ENCODE measurements at places on chromosomes 2 and 18.

DNA sequence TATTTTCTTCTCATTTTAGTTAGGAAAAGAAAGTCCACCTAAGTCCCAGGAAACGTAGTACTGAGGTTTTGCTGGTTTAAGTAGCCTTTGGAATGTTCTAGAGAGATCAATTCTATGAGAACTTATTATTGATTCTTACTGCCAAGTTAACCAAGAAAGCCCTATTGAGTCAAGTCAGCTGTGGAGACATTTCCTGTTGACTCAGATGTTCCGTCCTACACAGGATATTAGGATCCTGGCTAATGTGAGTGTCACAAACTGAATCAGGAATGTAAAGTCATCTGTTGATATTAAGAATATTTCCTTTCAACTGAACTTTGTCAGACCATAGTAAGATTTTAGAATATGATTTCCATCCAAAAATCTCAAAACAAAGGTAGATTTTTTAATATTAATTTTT, 654.3 kb downstream of the LRRTM4 start:
- H3K27ac ChIP-seq, result no peak overlapping the region
- DNase-seq, result no peak
- H3K36me3 ChIP-seq, result no peaks in the 10 kb centered on the region
- H3K4me3 ChIP-seq, result no peak overlapping the region
- H3K4me1 ChIP-seq, result no peaks in the 10 kb centered on the region

DNA sequence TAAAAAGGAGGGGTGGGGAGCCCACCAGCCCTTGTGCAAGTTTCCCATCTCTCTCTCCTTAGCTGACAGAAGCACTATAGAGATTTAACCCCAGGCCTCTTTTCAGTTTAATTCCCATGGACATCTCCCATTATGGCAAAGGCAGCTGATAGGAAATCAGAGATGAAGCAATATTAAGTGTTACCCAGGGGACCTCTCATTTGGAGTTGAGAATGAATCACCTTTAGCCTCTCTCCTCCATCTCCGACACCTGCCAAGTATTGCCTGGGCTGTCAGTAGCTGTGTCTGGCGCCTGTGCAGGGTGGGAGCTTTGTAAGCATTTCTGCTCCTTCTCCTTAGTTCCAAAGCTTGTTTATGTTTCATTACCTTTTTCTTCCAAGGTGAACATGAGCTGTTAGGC, 109.0 kb downstream of the AQP4 start:
- H3K4me1 ChIP-seq, result no peaks in the 10 kb centered on the region
- H3K4me3 ChIP-seq, result no peak overlapping the region
- H3K27ac ChIP-seq, result no peak overlapping the region

- no peaks in the 10 kb centered on the region for H3K27me3 ChIP-seq
- DNase-seq, result no peak
- no peak overlapping the region for H3K27ac ChIP-seq
- no peaks in the 10 kb centered on the region for H3K4me1 ChIP-seq
- no peaks in the 10 kb centered on the region for H3K36me3 ChIP-seq
- no peak overlapping the region for H3K4me3 ChIP-seq
Observed at GRCh38 chr18:56468396-56468795, 170.0 kb downstream of the TXNL1 start.

GRCh38 chr2:18232731-18233438, 327.6 kb downstream of the RDH14 start:
- no peak for DNase-seq
- no peaks in the 10 kb centered on the region for H3K27me3 ChIP-seq
- H3K4me3 ChIP-seq, result no peak overlapping the region
- no peak overlapping the region for H3K27ac ChIP-seq
- no peaks in the 10 kb centered on the region for H3K4me1 ChIP-seq
- H3K36me3 ChIP-seq, result no peaks in the 10 kb centered on the region

- H3K36me3 ChIP-seq, result peaks cover 87% of the 10 kb centered on the region
- no peak overlapping the region for H3K27ac ChIP-seq
- H3K4me1 ChIP-seq, result no peaks in the 10 kb centered on the region
- H3K27me3 ChIP-seq, result no peaks in the 10 kb centered on the region
Observed at GRCh38 chr2:9373476-9373875, 49.9 kb downstream of the ITGB1BP1 start.

DNA sequence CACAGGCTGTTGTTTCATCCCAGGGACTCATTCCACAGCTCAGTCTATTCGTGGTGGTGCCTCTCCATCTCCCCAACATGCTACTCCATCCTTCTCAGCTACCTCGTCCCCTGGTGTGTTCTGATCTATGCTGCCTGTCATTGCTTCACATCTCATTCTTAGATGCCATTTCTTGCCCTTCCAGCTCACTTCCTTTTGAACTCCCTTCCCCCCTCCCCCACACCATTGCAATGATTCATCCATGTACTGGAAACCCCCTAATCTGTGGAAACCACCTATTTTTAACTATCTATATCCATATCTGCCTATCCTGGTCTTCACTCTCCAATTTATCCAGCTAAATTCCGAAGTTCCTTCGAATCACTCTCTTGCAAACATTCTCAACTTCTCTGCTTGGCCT, 65.7 kb upstream of the PARD3B start:
- H3K4me3 ChIP-seq, result no peak overlapping the region
- H3K4me1 ChIP-seq, result no peaks in the 10 kb centered on the region
- H3K27ac ChIP-seq, result no peak overlapping the region
- no peaks in the 10 kb centered on the region for H3K27me3 ChIP-seq

DNA sequence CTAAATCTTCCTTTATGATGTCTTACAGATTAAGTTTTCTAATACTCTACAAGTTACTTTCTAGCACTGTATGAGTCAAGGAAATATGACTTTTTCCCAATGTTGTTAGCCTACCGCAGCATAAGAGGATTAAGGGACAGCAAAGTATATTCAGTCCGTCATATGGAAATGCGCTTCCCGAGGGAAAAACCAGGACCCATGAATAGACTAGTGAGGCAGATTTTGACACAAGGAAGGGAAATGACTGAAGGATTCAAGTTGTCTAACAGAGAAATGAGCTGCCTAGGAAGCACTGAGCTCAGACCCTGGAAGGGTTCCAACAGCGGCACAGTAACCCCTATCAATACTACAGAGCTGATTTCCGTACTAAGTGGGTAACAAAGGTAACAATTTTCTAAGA, 12.0 kb downstream of the SEPTIN10 start:
- no peak overlapping the region for H3K27ac ChIP-seq
- H3K4me3 ChIP-seq, result no peak overlapping the region
- H3K36me3 ChIP-seq, result no peaks in the 10 kb centered on the region
- DNase-seq, result no peak
- peaks cover 4% of the 10 kb centered on the region for H3K4me1 ChIP-seq
- H3K27me3 ChIP-seq, result no peaks in the 10 kb centered on the region

DNA sequence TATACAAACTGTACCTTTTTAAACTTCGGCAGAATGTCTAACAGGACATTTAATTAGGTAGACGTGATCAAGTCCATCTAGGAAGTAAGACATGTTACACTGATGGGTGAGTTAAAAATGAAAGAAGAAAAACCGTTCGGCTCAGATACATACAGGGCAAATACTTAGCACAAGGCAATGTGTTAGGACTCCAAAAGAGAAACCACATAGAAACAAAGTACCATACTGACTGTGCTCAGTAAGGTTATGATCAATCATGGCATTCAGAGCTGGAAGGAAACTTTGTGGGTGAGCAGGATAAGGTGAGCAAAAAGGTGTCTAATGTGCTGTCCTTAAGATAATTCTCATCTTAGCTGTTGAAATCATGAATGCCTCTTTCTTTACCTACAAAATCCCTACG, 211.9 kb downstream of the STK39 start:
- H3K27me3 ChIP-seq, result no peaks in the 10 kb centered on the region
- no peaks in the 10 kb centered on the region for H3K36me3 ChIP-seq
- H3K27ac ChIP-seq, result no peak overlapping the region

- no peaks in the 10 kb centered on the region for H3K4me1 ChIP-seq
- H3K4me3 ChIP-seq, result no peak overlapping the region
- H3K27ac ChIP-seq, result no peak overlapping the region
- no peaks in the 10 kb centered on the region for H3K36me3 ChIP-seq
- DNase-seq, result no peak
Observed at GRCh38 chr2:50509852-50510251, 522.1 kb downstream of the NRXN1 start.

DNA sequence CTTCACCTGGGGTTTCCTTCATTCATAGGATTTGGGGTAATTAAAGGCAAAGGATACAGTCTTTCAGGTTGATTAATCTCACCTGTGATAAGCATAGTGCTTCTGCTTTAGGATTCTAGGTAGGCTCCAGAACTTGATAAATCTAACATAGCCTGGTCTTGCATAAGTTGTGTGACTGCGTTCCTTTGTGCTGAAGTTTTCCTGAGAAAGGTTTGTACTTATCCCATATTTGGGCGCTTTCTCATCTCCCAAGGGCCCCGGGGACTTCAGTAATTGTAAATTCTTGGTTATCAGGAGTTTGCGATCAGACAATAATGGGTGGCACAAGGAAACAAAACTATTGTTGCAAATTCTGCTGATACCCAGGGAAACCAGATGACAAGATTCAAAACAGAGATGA, 53.1 kb downstream of the MTCL1 start:
- H3K27me3 ChIP-seq, result no peaks in the 10 kb centered on the region
- no peak overlapping the region for H3K27ac ChIP-seq
- H3K36me3 ChIP-seq, result no peaks in the 10 kb centered on the region
- no peak for DNase-seq
- H3K4me3 ChIP-seq, result no peak overlapping the region
- H3K4me1 ChIP-seq, result no peaks in the 10 kb centered on the region

Measured in ascending aorta (tissue), 2 donors.